ENCODE measurements at places on chromosomes 16 and 17.

DNA sequence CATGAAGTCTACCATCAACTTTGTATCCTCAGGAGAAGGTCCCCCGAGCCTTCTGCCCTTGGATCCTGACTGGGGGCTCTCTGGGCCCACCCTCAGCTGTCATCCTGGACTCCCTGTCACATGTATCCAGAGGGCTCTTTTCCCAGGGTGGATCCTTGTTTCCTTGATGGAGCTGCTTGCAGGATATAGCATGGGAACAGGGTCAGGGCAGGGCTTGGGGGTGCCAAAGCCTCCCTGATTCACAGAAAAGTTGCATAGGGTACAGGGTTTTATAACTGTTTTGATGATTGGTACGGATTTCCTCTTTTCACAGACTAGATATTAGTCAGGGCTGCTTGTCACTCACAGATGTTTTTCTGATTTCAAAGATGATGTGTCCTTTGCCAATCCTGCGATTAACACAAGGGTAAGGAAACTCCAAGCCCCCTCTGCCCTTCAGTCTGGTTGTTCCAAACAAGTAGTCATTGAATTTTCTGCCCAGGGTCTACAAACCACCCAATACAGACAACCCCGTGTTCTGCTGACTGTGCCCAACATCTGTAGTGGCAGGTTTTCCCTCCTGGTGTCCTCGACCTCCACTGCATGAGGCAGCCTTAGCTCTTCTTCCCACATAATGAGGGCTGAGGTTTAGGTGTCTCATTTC lies 20.6 kb upstream of the SLC35G3 start:
- DNase-seq, result no peak

DNA sequence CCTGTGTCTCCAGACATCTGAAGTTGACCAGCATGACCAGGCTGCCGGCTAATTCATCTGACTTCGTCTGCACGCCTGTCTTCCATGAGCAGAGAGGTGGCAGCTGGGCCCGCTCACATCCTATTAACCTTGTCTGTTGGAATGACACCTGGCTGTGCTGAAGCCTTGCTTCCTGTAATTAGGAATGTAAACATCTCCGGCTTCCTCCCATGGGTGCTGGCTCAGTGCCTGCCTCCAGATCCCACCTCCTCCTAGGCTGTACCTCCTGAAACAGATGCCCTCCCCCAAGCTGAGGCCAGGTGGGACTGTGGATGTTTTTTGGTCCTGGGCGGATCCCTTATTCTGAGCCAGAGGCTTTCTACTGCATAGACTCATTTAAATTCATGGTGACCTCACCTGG lies 296.3 kb downstream of the HS3ST4 start:
- DNase-seq, result no peak

- no peak for DNase-seq
These were observed 127.6 kb downstream of the CHD9NB start for GRCh38 chr16:52925143-52925542.

- DNase-seq, result no peak
These were observed at the start of gene C16orf82 for GRCh38 chr16:27066668-27067537. TSS of gene C16orf82 (plus strand) at chr16:27066927.

DNA sequence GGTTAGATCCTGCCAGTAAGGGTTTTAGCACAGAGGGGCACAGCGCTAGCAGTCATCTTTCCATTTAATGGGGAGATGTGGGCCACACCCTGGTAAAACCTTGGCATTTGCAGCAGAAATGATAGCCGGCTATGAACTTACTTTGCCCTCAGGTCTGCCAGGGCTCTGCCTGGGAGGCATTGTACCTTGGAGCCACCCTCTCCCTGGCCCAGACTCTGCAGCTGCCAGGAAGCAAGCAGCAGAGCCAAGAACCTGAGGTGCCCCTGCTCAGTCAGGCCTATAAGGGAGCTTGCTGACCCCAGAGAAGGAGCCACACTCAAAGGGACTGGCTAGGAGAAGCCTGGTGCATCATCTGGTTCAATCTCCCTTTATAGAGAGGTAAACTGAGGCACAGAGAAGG lies 23.7 kb upstream of the PHF12 start:
- no peak for DNase-seq

DNA sequence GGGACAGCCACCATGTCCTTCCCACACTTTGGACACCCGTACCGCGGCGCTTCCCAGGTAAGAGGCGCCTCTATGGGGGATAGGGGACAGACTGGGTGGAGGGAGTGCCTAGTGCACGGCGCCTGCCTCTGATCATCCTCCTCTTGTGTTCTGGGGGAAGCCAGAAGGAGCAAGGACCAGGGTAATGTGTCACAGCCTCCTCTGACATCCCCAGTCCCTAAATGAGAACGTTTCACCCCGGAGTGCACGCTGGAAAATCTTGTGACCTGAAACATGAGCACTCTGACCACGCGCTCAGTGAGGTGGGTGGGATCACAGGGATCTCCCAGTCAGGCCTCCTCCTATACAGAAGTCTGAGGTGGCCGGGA lies 1.1 kb downstream of the IRX6 start:
- DNase-seq, result no peak
